IPS DF 6.9 (cell line): ENCODE measurements at places on chromosomes 16 and 17.

DNA sequence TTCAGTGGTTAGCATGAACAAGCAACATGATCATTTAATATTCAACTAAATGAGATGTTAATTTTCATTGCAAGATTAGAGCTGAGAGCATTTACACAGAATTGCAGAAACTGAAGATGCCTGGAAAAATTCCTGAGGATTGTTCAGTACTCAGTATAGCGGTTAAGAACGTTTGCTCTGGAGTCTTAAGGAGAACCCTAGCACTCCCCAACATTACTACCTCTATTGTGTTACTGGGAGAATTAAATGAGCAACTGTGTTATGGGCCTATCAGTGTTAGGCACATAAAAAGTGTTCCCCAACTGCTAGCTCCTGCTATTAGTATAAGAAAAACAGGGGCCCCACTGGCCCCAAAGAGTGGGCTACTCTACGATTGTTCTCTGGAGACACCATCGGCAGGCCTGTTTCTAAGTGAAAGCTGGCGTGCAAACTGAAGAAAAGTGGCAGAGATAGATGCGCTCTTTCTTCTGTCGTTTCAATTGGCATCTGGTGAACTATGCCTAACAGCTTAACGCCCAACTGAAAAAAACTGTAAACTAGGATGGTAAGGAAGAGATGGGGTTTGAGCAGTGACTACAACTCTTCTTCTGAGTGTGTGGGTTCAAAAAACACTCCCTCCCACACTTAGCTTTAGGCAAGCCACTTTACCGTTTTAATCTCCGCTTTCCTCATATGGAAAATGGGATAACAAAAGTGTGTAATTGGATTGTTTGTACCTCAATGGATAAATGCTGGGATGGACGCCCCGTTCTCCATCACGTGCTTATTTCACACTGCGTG lies 1.3 kb downstream of the CDR2 start:
- H3K4me1 ChIP-seq, result no peaks in the 10 kb centered on the region
- no peaks in the 10 kb centered on the region for H3K27me3 ChIP-seq
- DNase-seq, result no peak
- H3K36me3 ChIP-seq, result no peaks in the 10 kb centered on the region
- no peak overlapping the region for H3K27ac ChIP-seq

DNA sequence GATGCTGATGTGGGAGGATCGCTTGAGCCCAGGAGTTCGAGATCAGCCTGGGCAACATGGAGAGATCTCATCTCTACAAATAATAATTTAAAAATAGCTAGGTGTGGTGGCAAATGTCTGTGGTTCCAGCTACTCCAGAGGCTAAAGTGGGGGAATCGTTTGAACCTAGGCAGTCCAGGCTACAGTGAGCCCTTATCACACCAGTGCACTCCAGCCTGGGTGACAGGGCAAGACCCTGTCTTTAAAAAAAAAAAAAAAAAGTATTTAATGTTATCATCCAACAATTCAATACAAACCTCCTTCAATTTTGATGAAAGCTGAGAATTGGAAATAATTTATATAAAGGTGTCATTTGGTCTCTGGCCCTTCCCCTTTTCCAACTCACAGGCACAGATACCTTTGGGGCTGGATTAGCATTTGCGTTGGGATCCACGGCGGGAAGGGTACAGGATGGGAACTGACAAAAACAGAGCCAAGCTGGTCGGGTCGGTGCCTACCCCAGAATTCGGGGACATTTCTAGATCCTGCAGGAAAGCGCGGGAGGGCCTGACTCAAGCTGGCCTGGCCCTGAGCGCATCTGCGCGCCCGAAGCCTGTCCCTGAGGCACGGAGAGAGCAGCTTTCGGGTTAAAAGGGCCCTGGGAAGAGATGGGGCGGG lies 860 bp upstream of the DCAF7 start:
- no peaks in the 10 kb centered on the region for H3K27me3 ChIP-seq
- DNase-seq, result no peak
- no peaks in the 10 kb centered on the region for H3K36me3 ChIP-seq
- H3K4me3 ChIP-seq, result peak overlapping the region; percentile 63

DNA sequence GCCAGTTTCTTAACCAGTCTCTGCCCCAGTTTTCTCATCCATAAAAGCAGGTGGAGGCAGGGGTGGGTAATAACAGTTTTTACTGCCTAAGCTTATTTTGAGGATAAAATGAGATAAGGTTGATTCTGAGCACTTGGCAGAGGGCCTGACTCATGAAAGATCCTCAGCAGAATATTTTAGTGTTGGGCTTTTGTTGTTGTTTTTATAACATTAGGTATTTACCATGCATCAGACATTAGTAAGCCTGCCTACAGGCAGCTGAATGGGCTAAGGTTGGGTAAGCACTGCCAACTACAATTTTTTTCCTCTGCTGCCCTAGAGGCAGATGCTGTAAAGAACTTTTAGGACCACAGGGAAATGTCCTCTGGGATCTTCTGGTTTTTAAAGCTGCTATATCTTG lies 43.1 kb downstream of the SCNN1G start:
- no peaks in the 10 kb centered on the region for H3K27me3 ChIP-seq
- no peaks in the 10 kb centered on the region; the same call in 1 of the 2 replicates for H3K4me1 ChIP-seq
- no peak overlapping the region for H3K4me3 ChIP-seq
- H3K36me3 ChIP-seq, result no peaks in the 10 kb centered on the region
- DNase-seq, result no peak

- H3K36me3 ChIP-seq, result no peaks in the 10 kb centered on the region; the same call in 1 of the 2 replicates
- H3K27ac ChIP-seq, result no peak overlapping the region
- peaks cover 53% of the 10 kb centered on the region for H3K27me3 ChIP-seq
These were observed 1.6 kb downstream of the HIC1 start for GRCh38 chr17:2056206-2057174.

GRCh38 chr17:64001091-64001579 lies 3.0 kb downstream of the PRR29 start:
- no peak for DNase-seq
- no peaks in the 10 kb centered on the region for H3K36me3 ChIP-seq
- no peaks in the 10 kb centered on the region for H3K27me3 ChIP-seq
- H3K4me1 ChIP-seq, result peaks cover 2% of the 10 kb centered on the region
- H3K4me3 ChIP-seq, result no peak overlapping the region
- H3K27ac ChIP-seq, result no peak overlapping the region

GRCh38 chr17:36127911-36128310 lies 24.3 kb downstream of the CCL4 start:
- no peaks in the 10 kb centered on the region for H3K4me1 ChIP-seq
- no peaks in the 10 kb centered on the region for H3K36me3 ChIP-seq
- H3K4me3 ChIP-seq, result no peak overlapping the region
- no peaks in the 10 kb centered on the region for H3K27me3 ChIP-seq

- no peaks in the 10 kb centered on the region for H3K27me3 ChIP-seq
- peaks cover 13% of the 10 kb centered on the region for H3K4me1 ChIP-seq
- DNase-seq, result no peak
- no peaks in the 10 kb centered on the region for H3K36me3 ChIP-seq
- no peak overlapping the region for H3K27ac ChIP-seq
- no peak overlapping the region for H3K4me3 ChIP-seq
These were observed 7.4 kb upstream of the ETV4 start for GRCh38 chr17:43553573-43553972.

DNA sequence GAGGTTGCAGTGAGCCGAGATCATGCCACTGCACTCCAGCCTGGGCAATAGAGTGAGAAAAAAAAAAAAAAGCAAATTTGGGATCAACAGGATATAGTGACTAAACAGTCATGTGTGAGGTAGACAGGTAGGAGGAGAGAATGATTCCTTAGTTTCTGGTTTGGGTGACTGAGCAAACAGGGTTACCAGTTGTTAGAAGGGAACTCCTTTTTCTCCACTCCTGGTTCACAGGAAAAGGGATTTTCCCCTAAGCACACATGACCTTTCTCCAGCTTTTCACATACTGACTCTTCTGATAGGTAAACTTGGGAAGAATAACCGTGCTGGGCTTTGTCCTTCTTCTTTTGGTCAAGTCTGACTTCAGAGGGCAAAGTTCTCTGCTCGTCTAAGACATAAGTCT lies 17.3 kb upstream of the WSCD1 start:
- H3K27ac ChIP-seq, result no peak overlapping the region
- H3K36me3 ChIP-seq, result no peaks in the 10 kb centered on the region
- no peak for DNase-seq

DNA sequence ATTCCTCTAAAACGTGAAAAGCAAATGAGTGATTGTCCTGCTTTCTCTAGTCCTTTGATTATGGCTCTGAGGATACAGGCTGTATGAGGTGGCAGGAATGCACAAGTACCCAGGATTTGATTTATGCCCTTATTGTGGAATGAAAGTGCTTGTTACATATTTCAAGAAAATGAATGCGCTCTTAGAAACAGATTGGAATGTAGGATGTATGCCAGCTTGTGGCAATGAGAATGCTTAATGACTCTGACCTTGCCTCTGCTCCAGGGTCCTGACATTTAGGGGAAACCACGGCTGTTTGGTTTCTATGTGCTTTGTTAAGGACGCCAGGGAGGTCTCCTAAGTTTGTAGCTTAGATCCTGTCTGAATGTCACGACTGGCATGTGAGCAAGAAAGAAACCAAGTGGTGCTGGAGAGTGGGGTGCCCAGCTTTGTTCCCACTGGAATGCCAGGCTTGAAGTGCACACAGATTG lies 22.0 kb downstream of the PRCD start:
- no peak for DNase-seq
- H3K27ac ChIP-seq, result no peak overlapping the region
- H3K4me3 ChIP-seq, result no peak overlapping the region
- peaks cover 23% of the 10 kb centered on the region; the same call in 1 of the 2 replicates for H3K36me3 ChIP-seq
- no peaks in the 10 kb centered on the region for H3K27me3 ChIP-seq

DNA sequence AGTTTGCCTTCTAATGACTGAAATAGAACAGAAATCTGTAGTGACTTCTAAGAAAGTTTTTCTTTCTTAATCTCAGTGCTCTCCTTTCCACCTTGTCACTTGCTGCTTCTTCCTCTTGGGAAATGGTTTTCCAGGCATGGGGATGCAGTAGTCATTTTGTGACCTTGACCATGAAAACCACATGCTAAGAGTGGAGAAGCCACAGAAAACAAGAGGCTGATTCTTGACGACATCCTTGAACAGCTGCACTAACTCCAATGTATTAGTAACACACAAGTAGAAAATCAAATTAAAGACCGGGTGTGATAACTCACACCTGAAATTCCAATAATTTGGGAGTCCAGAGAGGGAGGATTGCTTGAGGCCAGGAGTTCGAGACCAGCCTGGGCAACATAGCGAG lies 15.5 kb upstream of the USP31 start:
- no peak overlapping the region for H3K27ac ChIP-seq
- no peaks in the 10 kb centered on the region for H3K4me1 ChIP-seq
- no peaks in the 10 kb centered on the region for H3K36me3 ChIP-seq
- H3K4me3 ChIP-seq, result no peak overlapping the region

GRCh38 chr17:17840751-17841591 lies 4.2 kb upstream of the SREBF1 start:
- peaks cover 20% of the 10 kb centered on the region; the same call in 1 of the 2 replicates for H3K4me1 ChIP-seq
- H3K36me3 ChIP-seq, result no peaks in the 10 kb centered on the region
- no peak for DNase-seq
- H3K27ac ChIP-seq, result no peak overlapping the region
- no peak overlapping the region for H3K4me3 ChIP-seq

DNA sequence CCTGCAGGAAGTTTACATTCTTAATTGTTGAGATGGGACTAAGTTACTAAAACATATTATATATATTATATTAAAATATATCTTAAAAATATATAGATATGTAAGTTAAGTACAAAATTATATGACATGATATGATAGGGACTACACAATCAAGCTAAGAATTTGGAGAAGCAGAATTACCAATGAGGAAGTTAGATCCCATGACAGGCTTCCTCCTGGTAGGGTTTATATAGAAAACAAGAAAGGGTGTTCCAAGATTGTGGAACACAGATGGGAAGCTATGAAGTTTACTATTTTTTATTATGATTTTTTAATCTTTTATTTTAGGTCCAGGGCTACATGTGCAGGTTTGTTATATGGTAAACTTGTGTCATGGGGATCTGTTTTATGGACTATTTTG lies 260.8 kb upstream of the ZFHX3 start:
- no peak overlapping the region for H3K4me3 ChIP-seq
- H3K4me1 ChIP-seq, result no peaks in the 10 kb centered on the region
- H3K27ac ChIP-seq, result no peak overlapping the region
- no peak for DNase-seq
- no peaks in the 10 kb centered on the region for H3K36me3 ChIP-seq

DNA sequence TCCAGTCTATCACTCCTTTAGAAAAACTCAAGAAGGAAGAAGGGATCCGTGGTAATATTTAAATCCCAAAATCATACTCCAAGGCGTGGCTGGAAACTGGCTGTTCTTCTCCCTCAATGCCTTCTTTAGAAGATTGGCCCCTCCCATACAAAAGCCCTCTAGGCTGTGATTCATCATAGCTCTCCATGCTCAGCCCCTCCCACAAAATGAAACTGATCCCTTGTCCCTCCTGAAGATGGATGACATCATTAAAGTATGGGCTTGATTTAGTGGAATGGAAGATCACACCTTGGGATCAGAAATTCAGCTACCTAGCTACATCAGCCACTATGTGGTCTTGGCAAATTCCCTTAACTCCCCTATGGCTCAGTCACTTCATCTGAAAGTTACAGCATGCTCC lies 4.1 kb downstream of the GRIN2A start:
- peaks cover 12% of the 10 kb centered on the region; the same call in 1 of the 2 replicates for H3K27me3 ChIP-seq
- peaks cover 4% of the 10 kb centered on the region; the same call in 1 of the 2 replicates for H3K4me1 ChIP-seq
- DNase-seq, result no peak
- no peaks in the 10 kb centered on the region for H3K36me3 ChIP-seq

DNA sequence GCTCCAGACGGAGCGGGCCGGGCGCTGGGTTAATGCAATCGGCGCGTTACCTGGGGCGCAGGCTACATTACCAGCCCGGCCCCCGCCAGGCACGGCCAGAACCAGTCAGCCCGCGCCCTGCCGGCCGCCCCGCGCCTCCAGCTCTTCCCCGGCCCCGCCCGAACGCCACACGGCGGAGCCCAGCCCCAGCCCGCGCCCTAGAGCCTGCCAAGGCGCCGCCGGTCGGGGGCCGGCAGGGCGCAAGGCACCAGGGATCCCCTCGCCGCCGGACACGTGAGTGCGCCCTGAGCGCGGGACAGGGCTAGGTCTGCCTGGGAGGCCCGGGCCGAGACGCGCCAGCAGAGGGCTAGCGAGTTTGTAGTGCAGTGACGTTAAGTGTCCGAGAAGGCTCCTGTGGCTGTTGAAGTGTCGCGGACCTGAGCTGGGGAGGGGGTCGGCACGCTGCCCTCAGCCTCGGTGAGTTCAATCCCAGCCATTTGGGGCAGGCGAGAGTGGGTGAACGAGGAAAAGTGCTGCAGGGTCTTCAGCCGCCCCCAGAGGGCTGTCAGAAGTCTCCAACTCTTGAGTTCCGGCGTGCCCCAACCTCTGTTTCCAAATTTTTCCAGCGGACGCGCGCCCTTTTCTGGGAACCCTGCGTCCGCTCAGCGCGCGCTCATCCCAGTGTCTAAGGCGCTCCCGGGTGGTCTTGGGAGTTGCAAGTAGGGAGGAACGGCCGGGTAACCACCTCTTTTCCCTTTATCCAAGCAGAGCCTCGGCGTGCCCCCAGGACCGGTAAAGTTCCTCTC lies at the start of gene SLC6A2:
Gene SLC6A2 (plus strand): TSS at position 92 of the 785 bp plus-strand sequence. CDS start 707 bp downstream, outside the sequence.
- peaks cover 41% of the 10 kb centered on the region for H3K27me3 ChIP-seq
- H3K4me1 ChIP-seq, result no peaks in the 10 kb centered on the region; the same call in 1 of the 2 replicates
- no peaks in the 10 kb centered on the region for H3K36me3 ChIP-seq
- H3K27ac ChIP-seq, result no peak within 1 kb of the TSS
